IPS DF 19.7 (cell line): ENCODE measurements at places on chromosomes 1 and 21.

DNA sequence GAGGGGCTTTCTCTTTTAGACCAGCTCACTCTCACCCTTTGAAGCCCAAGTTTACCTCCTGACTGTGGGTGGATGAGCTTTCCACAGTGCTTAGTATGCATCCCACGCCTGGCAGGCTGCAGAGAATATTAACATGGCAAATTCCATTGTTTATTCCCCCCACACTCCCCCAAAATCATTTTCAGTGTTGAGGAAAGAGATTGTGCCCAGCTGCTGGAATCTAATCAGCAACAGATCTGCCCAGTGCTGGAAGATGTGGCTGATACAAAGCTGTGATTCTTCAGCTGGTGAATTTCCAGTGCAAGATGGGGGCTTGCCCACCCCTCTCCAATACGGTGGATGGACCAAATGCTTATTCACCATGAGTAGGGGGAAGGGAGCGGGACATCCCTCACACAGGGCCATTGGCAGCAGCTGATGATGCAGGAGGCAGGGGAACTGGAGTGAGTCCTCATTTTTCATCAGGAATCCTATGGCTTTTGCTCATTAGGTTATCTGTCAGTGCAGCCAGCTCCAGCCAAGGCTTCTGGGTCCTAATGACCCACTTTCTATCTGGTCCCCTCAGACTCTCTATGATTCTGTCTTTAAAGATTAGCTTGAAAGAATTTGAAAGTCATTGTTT, 39.7 kb upstream of the KCNA3 start:
- DNase-seq: no peak

GRCh38 chr1:95353194-95353593, 119.2 kb downstream of the RWDD3 start:
- DNase-seq: no peak

GRCh38 chr1:60886090-60886489, 196.3 kb upstream of the NFIA start:
- DNase-seq: no peak

- no peak for DNase-seq
These were observed 22.1 kb upstream of the JUN start for GRCh38 chr1:58805716-58806571.

GRCh38 chr1:86957221-86957620, 42.8 kb downstream of the HS2ST1 start:
- no peak for DNase-seq

- DNase-seq: no peak
These were observed 11.1 kb upstream of the GJA5 start for GRCh38 chr1:147771226-147772125.

- no peak for DNase-seq
These were observed 165.4 kb upstream of the C8B start for GRCh38 chr1:57131257-57131656.
